ENCODE measurements at places on chromosomes 6 and 20.

DNA sequence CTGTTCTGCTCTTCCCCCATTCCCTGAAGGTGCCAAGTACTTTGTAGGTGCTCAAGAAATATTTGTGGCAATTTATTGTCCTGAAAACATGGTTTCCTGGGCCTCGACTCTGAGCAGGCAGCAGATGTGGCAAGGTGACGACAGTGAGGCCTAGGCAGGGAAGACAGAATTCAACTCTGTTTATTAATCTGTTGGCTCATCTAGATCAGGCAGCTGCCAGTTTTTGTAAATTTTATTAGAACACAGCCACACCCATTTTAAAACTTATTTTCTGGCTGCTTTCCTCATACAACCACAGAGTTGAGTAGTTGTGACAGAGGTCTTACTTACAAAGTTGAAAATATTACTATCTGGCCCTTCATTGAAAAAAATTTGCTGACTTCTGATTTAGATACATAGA, 24.5 kb downstream of the MAPK14 start:
- no peak for DNase-seq

- DNase-seq = no peak
Measured at GRCh38 chr20:62752181-62752670, 43.6 kb downstream of the NTSR1 start.

GRCh38 chr6:167659046-167659445, 167.7 kb upstream of the AFDN start:
- no peak for DNase-seq

DNA sequence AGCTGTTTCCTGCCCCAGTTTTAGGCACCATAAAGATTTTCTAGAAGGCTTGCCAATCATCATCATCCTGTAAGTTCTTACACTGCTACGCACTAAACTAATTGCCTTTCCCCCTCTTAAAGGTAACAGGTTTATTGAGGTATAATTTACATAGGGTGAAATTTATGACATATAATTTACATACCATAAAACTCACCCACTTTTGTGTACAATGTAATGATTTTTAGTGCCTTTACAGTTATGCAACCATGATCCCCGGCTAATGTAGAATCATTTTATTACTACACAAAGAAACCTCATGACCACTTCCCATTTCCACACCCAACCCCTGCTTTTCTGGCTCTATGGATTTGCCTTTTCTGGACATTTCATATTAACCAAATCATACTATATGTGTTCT, 21.1 kb downstream of the GCNT2 start:
- DNase-seq = no peak

DNA sequence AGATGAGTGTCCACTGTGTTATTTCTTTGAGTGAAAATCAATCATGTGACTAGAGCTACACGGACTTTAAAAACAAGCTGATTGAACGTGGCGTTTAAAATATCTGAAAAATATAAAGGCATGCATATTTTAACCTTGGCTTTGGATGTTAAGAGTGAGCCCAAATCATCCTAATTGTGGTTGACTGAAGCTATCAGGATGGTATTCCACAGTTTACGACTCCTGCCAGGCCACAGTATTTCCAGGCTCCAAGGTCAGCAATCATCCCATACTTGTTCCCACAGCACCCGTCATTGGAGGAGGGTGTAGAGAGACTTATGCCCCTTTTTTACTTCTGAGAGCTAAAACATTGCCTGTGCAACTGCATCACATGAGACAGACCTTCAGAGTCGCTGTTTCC, 43.2 kb upstream of the TMX4 start:
- DNase-seq = no peak

DNA sequence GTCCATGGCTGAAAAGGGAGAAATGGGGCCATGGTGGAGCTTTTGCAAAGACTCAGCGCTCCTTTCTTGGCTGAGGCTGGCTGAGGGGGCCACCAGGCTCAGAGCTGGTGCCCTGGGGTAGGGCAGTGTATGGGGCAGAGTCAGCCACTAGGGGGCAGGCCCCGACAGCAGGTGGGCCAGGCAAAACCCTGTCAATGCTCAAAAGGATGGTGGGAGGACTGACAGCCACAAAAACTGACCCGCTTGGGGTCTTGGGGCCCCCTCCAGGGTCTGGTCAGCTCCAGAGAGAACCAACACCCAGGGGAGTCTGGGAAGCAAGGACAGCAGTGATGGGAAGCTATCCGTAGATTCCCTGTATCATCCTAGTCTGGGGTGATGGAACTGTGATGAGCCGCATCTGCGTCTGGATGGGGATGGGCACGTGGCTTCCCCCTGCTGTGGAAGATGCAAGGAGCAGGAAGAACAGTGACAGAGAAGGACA, 306.9 kb downstream of the DHX35 start:
- DNase-seq = no peak

- DNase-seq = no peak
Measured at GRCh38 chr6:26124781-26125685, 37.8 kb downstream of the HFE start.

GRCh38 chr6:99349171-99350141, at the start of gene FAXC:
Gene FAXC, minus strand, starts transcription at chr6:99349674. Its CDS starts 302 bp downstream, at chr6:99349372.
- no peak for DNase-seq

DNA sequence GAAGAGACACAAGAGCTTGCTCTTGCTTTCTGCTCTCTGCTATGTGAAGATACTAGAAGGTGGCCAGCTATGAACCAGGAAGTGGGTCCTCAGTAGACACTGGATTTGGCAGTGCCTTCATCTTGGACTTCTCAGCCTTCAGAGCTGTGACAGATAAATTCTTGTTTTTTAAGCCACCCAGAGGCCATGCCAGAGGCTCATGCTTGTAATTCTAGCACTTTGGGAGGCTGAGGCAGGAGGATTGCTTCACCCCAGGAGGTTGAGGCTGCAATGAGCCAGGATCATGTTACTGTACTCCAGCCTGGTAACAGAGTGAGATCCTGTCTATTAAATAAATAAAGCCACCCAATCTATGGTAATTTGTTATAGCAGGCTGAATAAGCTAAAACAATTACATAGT, 185.5 kb upstream of the SALL4 start:
- no peak for DNase-seq

GRCh38 chr20:44586289-44586911, 4.0 kb downstream of the PKIG start:
- DNase-seq = no peak

DNA sequence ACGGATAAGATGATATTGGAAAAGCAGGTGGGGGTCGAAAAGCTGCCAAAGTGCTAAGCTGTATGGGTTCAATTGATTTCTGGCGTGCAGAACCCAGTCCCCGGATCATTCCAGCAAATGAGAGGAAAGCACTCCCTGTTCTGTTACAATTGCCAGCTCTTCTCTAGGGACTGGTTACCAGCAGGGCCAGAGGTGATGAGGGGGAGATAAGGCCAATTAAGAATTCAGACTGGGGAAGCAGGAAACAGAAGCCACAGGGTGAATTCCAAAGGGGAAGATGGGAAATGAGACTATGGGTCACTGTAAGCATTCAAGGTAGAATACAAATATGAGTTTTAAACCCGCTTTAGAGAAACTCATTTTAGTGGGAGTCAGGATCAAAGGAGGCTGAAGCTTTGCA, 349.4 kb upstream of the MAP3K7 start:
- DNase-seq = no peak

- DNase-seq = no peak
Measured at GRCh38 chr6:125299257-125299656, 2.5 kb downstream of the HDDC2 start.

DNA sequence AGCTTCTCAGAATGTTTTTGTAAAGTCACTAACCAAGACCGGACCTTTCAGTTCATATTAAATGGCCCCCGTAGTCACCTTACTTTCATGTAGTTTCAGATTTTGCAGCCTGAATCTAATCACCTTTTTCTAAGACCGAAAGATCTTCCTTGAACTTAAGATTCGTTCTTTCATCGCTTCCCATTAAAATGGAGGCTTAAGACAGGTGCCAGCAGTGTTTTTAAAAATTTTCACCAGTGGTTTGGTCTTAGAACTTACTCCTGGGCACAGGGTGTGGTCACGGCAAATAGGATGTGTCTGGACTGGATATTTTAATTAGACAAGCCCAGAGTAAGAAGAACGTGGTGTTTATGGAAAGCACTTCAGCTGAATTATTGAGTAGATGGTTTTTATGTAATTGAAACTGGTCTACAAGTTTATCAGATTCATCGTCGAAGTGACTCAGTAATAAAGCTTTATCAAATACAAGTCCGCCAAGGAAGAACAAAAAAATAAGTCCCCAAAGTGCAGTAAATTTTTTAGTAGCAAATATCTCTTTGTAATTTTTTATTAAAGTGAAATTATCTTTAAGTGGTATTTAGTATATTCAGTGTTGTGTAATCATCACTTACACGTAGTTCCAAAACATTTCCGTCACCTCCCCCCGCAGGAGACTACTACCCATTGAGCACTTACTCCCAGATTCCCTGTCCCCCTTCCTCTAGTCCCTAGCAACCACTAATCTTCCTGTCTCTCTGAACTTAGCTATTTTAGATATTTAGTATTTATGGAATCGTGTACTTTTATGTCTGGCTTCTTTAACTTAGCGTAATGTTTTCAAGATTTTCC, 868 bp downstream of the SRSF3 start:
- DNase-seq = peak; percentile 66

GRCh38 chr6:113451049-113451448, 406.1 kb upstream of the MARCKS start:
- no peak for DNase-seq

GRCh38 chr20:46752728-46753127, 43.3 kb downstream of the SLC2A10 start:
- DNase-seq = peak; percentile 52

GRCh38 chr20:24116611-24117010, 128.0 kb upstream of the GGTLC1 start:
- no peak for DNase-seq

DNA sequence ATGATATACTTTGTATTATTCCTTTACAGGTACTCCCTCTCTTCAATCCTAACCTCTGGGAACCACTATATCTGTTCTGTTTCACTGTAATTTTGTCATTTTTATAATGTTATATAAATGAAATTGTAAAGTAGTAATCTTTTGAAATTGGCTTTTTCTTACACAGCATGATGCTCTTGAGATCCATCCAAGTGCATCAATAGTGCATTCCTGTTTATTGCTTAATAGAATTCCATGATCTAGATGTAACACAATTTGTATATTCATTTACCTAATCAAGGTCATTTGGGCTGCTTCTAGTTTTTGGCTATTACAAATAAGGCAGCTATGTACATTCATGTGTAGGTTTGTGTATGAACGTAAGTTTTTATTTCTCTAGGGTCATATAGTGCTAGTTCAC, 174.6 kb downstream of the KHDC1L start:
- DNase-seq = no peak

DNA sequence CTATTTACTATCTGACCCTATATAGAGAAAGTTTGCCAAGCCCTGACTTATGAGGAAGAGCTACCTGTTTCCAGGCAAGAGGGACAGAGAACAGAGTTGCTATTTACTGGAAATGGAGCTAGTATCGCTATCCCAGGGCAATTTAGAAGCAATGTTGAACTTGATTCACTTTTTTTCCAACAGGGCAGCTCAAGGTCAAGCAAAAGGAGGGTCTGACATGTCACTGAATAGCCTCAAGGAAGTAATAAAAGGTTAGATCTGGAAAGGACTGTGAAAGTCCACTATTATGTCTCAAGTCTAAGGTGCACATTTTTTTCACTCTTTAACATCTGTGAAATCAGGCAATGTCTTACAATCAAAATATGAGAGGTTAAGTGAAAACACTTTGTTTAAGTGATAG, 84.4 kb downstream of the CLIC5 start:
- DNase-seq = no peak

- no peak for DNase-seq
Measured at GRCh38 chr6:26414281-26414680, 12.2 kb downstream of the BTN3A1 start.

DNA sequence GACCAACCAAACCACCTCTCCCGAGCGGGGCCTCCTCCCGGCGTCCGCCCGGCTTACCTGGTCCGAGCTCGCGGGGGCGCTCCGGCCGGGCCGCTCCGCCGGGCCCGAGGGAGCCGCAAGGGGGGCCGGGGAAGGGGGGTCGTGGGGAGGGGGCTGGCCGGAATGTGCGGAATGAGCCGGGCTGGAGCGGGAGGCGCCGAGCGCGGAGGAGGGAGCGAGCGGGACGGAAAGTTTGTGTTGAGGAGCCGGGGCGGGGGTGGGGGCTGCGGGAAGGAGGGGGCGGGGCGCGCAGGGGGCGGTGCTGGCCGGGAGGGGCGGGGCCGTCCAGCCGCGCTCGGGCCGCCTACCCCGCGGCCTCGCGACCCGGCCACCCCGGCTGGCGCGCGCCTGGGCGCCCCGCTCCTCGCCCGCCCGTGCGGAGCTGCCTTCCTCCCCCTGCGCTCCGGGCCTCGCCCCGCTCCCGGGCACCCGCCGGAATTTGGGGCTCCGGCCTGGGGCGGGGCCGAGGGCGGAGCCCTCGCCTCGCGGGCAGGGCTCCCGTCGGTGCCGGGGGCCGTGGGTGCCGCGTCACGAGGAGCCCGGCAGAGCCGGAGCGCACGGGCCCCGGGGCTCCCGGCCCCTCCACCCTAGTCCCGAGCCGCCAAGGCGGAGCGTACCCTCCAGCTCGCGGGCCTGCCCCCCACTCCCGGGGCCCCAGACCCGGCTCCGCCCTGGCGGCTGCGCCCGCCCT, at the start of gene TEAD3:
Gene TEAD3, minus strand, starts transcription at position 239 of the 730 bp plus-strand sequence.
- DNase-seq = no peak

DNA sequence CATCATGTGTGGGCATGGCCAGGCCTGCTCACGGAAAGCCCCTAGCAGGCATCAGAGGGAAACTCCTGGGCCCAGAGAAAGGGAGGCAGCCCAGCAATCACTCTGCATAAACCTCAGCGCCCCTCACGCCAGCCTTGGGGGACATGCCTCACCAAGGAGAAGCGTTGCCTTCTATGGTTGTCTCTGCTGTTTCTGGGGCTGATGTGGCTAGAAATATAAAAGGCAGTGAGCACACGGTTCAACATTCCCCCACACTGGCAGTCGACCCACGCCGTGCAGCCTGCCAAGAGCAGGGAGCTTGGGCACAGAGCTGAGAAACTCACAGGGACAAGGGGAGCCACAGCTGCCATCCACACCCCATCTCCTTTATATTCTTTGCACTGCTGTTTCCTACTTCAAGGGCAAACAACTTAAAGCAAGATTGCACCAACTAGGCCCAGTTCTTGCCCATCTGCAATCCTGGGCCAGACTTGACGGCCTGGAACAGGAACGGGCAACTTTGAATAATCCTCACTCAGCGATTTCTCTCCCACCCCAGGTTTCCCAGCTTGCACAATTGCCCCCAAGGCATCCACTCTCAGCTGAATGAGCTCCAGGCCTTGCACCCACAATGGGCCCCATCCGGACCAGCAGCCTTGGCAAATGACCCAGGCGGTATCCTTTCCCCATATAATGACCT, 35.5 kb upstream of the FOXC1 start:
- DNase-seq = no peak
